ENCODE measurements at places on chromosomes 11 and 22.

DNA sequence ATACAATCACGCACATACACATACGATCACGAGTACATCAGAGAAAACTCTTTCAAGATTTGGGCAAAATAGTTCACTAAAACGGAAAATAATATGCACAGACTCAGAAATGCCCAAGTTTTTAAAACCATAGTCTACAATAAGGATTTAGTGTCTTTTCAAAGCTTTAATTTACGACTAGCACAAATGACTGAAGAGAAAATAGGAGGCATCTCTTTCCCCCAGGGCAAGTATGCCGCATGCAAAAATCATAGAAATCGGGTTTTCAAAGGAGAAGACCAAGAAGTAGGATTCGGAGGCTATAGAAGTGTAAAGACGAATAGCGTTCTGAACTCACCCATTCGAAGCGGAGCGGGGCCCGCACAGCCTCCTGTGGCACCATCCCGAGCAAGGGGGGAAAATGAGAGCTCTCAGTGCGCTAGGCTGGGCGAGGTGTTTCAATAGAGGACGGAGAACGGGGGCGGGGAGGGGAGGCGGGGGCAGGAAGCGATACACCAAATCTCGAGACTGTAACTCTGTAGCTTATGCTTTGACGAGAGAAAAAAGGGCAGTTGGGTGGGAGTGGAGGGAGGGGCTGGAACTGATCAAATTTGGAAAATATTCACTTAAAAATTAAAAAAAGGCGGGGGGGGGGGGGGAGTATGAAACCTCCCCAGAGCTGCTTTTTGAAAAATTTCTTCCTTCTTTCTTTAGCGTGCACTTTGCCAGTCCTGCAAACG, 15.8 kb downstream of the BLID start:
- no peak for DNase-seq

DNA sequence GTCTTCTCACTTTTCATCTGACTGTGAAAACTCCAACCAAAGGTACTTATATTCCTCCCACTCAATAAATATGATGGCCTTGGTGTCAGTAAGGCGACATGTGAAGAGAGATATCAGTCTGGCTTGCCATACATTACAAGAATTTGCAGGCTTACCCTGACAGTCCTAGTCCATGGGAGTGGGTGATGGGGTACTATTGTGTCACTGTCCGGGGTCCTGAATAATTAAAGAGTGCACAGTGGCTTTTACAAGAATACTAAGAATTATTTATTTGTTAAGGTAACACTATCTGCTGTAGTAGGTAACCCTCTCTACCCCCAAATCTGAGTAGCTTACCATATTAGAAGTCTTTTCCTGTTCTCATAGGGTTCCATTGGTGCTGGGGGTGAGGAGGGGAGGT, 23.1 kb upstream of the IZUMO1R start:
- DNase-seq: no peak

GRCh38 chr22:24810043-24810749, 4.2 kb downstream of the SGSM1 start:
- no peak for DNase-seq

- DNase-seq: no peak
Observed at GRCh38 chr11:2554338-2555207, 109.8 kb downstream of the KCNQ1 start.

DNA sequence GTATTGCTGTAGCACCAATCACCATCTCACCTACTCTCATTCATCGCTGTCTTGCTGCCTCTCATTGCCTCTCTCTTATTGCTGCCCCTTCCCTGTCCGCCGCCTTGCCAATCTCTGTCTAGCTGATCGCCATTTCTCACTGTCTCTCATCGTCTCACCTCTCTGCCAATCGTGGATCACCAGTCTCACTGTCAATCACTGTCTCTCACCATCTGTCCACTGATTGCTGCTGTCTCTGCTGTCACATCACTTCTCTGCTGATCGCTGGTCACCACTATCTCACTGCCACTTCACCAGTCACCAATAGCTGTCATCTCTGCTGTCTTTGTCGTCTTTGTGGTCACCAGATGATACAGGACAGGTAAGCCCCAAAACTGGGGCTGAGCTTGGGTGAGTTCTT, 20.6 kb upstream of the RNASEH2C start:
- no peak for DNase-seq

GRCh38 chr22:33049119-33049729, 9.0 kb downstream of the SYN3 start:
- DNase-seq: peak; percentile 45

DNA sequence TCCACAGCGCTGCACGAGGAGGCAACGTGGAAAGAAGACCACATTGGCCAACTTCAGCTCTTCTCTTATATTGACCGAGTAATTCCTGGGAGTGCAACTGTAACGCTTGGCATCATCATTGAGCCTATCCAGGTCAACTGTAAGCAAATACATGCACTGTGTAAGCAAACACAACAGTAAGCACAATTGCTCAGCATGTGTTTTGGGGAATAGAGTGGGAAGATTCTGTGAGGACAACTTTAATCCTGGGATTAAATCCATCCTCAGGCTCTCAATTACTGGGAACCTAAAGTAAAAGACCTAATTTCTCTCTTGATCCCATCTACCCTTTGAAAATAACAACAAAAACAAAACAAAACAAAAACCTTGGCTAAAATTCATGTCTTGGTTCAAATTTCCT, 109.5 kb upstream of the DDI1 start:
- no peak for DNase-seq

DNA sequence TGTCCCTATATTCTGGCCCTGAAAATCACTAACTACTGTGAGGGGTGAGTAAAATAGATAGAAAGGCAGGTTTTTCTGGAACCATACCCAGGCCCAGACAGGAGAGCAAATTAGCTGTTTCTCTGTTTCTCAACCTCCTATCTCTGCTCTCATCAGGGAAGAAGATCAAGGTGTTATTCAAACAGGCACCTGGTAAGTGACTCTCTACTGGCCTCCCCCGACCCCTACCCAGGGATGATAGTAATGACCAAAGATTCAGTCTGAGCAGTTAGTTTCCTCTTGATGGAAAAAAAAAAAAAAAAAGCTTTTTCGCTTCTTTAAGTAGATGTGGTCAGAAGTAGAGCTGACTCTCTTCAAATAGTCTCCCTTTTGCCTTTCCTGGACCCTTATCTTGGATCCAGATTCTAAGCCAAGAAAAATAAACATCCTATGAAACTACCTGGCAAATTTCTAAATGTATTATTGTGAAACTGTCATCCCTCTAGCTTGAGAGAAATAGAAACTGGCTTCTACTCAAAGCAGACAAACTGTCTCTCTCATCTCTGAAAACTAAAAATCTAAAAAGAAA, 9.9 kb downstream of the LRRC4C start:
- no peak for DNase-seq

DNA sequence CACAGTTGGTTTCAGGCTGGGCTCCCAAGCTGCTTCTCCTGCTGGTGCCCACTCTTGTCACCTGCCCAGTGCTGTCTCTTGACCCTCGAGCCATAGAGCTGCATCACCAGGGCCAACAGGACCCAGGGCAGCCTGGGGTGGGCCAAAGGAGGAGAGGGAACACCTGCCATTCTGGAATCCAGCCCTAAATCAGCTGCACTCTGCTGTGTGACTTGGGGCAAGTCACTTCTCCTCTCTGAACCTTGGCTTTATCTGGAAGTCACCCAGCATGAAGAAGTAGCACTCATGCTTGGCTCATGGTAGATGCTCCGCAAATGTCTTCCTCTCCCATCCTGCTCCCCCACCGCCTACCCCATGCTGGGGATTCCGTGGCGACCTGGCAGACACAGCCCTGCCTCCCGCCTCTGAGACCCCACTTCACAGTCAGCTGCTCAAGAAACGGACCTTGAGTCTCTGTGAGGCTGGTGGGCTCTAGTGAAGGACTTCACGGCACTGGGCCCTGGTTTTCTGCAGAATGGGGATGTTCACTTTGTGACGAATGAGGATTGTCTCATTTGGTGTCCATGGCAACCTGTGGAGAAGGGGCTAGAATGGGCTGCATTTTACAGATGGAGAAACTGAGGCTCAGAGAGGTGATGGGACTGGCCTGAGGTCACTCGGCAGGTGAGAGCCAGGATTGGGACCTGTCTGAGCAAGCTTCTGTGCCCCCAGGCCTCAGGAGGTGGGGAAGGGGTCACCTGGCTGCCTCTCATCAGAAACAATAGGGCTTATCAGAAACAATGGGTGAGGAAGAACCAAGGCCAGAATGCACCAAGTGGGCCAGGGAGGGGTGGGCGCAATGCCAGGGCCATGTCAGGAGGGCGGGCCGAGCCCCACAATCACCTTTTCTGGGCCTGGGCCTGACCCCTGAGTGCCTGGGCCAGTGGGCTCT, 12.4 kb downstream of the EMID1 start:
- no peak for DNase-seq

GRCh38 chr11:12845739-12846358, 163.3 kb upstream of the RASSF10 start:
- DNase-seq: no peak

GRCh38 chr11:128483211-128483788, 104.1 kb downstream of the ETS1 start:
- peak; percentile 82 for DNase-seq

GRCh38 chr22:20418211-20418788, 19.3 kb downstream of the SCARF2 start:
- peak; percentile 79 for DNase-seq

- DNase-seq: no peak
Observed at GRCh38 chr11:101705972-101706371, 122.2 kb upstream of the TRPC6 start.

- no peak for DNase-seq
Observed at GRCh38 chr11:116707161-116707629, 65.6 kb downstream of the BUD13 start.

DNA sequence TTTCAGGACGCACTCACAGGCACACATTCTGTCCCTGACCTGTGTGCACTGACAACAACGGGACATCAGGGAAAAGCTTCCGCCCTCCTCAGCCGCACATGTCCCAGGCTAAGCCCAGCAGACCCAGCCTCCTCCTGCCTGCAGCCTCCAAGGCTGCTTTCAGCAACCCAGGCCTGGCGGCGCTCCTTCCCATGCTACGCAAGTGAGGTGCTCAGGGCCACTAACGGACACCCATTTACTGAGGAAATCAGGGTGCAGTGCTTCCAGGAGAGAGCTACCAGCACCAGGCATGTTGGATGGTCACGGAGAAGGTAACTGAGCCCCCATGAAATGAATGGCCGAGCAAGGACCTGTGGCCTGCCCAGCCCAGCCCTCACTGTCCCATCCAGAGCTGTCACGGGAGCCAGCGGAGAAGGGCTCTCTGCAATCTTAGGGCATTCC, 6.9 kb downstream of the MOB2 start:
- DNase-seq: no peak

DNA sequence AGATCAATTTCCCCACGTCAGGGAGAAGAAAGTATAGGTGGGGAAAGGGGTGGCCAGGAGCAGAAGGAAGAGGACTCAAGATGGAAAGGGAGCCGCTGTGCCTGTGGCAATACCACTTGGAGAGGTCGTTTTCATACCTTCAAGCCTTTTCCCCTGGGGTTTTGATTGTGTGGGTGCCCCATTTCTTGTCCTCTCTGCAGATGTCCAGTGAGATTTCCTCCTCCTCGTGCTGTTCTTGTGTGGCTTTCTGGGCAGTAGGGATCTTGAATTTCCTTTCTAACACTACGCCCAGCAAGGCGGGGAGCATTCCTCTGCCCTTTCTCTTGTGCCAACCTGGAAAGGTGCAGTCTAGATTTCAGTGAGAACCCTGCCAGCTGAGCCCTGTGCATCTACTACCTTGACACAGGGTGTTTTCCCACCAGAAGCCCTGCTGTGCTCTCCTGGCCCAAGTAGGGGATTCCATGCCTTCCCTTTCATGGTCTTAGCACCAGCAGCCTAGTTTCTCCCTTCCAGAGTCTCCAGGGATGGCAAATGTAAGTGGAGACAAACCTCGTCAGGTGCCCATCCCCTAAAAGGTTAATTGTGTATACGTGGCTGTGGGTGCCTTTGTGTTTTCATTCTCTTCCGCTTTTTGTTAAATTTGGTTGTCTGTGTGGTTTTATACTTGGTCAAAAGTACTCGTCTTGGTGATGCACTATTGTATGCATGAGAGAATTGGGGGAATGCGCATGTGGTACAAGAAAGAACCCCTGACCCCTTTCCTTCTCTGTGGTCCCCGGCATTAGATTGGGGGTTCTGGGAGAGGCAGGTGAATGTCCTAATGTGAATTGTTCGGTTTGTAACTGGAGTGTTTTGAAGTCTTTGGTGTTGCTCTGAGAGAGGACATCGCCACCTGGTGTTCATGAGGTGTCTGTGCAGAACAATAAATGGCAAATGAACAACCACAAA, 71.4 kb upstream of the MPEG1 start:
- DNase-seq: peak; percentile 63

DNA sequence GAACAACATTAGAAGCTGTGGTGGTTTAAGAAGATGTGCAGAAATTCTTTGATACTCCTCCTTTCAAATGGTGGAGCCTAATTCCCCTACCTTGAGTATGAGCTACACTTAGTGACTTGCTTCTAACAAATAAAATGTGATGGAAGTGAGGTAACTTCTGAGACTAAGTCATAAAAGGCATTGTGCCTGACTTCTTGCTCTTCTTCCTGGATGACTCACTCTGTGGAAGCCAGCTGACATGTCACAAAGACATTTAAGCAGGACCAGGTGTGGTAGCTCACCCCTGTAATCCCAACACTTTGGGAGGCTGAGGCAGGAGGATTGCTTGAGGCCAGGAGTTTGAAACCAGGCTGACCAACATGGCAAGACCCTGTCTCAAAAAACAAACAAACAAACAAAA, 3.9 kb upstream of the PLA2G3 start:
- DNase-seq: no peak

DNA sequence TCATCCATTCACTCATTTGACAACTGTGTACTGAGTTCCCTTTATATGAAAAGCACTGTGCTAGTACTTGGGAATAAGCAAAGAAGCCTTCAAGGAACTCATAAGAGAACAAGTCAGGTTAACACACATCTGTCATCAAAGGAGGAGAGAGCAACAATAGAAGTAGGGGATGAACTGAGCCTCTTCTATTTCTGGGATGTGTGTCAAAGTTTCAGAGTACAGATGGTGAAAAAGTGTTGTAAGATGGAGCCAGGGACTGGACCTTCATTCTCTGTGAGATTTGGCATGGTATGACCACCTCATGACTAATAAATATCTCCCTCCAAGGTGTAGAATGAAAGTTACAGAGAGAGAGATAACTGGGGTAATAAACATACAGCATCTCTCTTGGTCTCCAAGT, 349.8 kb upstream of the PLET1 start:
- no peak for DNase-seq

DNA sequence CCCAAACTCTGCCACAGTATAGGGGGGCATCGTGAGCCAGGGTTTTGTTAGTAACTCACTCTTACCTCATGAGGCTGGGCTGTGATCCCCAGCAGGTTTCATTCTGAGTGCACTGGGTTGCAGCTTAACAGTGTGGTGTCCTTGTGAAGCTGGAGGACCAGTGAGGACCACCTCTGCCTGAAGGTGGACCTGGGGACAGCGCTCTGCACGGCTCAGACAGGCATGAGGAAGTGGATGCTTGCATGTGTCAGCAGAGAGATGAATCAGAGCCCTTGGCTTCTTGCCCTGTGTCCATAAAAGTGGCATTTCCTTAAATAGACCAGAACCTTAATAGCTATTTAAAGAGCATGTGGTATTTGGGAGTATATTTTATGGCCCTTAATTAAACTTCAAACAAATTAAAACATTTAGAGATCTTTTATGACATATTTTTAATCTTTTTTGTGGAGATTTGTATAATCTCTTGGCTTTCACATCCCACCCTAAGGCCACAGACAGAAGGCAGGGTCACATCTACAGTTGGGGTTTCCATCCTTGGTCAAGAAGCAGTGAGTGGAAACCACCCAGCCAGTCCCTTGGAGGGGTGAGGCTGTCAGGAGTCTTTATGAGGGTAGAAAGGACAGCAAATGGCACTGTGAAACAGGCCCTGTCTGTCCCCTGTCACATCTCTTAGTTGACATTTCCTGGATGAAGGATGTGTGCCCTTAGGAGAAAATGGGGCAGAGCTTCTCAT, 24.8 kb upstream of the ADORA2A start:
- DNase-seq: no peak

Measured in CD4-positive, alpha-beta T cell treated with Interleukin-12 subunit alpha and Interleukin-12 subunit beta, for 1 hour (primary cell).